Activated T-cell treated with anti-CD3 and anti-CD28 coated beads, Interleukin-2, amount 50 U/mL, for 72 hours (primary cell): ENCODE measurements at places on chromosomes 1 and 21. TPM values are rescaled to one million over a fixed set of nuclear protein-coding genes. Genes with fewer than 3 reads are reported as not detected.

Gene MYOM3
- total RNA-seq = not detected

Gene PDZK1
- total RNA-seq = 0.41 TPM

Gene C8A
- not detected for total RNA-seq

Gene EGLN1
- total RNA-seq = 13.8 TPM

Gene TMPRSS3
- total RNA-seq = 57.1 TPM

Gene LIX1L
- 36.9 TPM for total RNA-seq

Gene AUNIP
- 6.9 TPM for total RNA-seq

Gene BARHL2
- not detected for total RNA-seq

Gene GFI1
- 96.5 TPM for total RNA-seq

Gene DIO1
- not detected for total RNA-seq

Gene HOOK1
- 13.6 TPM for total RNA-seq

Gene CHI3L2
- 9.0 TPM for total RNA-seq

Gene ZNF593OS
- total RNA-seq = not detected

Gene FBLIM1
- not detected for total RNA-seq

Gene BEST4
- total RNA-seq = 2.6 TPM

Gene LCE1A
- not detected for total RNA-seq

Gene PPIAL4G
- total RNA-seq = 0.42 TPM

Gene TNFRSF25
- total RNA-seq = 101 TPM

Gene COL9A2
- 36.3 TPM for total RNA-seq

Gene ZNF644
- 54.7 TPM for total RNA-seq
